ENCODE measurements at places on chromosomes 3 and 15.

GRCh38 chr3:2653706-2654105, 456.5 kb downstream of the IL5RA start:
- no peak for DNase-seq

- DNase-seq: no peak
These were observed 45.3 kb upstream of the SEC22A start for GRCh38 chr3:123156276-123156995.

DNA sequence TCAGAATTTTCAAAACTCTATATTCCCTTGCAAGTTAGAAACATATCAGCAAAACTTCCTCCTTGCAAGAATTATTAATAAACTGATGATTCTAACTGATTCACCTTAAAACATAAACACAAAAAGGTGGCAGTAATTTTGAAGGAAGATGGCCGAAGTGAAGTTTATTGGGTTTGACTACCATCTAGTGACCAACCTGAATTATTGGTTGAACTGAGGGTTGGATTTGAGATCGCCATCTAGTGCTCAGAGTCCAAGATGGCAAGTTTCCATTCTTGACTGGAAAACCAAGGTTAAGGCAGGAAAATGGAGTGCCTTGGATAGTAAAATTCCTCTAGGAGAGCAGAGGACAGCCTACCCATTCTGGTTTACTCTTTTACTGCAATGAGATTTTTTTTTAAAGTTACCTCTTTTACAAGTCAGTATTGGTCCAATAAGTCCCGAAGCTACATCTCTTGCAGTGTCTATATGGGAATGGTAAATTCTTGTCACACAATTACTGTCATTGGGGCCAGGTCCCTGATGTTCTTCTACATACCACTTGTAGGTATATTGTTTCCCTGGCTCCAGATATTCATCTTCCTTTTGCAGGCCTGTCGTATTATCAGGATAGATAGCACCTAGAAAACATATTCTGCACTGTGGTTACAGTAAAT, 51.6 kb upstream of the CP start:
- no peak for DNase-seq

DNA sequence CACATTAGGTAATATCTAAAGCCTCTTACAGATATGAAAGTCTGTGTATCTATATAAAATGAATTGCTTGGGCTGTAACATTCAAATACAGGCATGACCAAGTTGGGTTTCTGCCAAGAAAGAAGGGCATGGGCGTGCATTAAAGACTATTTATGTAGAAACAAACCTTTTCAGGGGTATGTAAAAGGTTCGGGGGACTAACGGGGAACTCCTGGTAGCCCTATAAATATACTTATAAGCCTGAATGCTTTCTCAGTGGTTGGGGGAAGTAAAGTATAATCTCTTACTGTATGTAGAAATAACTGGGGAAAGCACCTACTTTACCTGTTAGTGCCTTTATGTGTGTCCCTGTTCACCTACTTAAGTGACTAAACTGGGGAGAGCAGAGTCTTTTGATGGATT, 154.5 kb upstream of the TBL1XR1 start:
- DNase-seq: no peak

DNA sequence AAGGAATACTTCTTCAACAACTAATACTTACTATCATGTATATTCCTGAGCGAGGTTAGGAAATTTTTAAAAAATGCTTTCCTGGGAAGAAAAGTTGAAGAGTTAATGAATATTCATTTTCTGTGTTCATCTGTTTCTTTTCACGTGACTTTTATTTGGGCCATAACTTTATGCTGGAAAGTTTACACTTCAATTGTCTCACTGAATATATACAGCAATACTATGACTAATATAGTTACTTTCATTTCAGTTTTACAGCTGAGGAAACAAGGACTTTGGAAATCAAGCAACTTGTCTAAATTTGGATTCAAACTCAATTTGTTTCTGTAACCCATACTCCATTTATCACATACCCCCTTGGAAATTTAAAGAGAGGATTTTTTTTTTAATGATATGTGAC, 894.2 kb downstream of the ROBO1 start:
- no peak for DNase-seq

- DNase-seq: no peak
These were observed 24.3 kb downstream of the CCR3 start for GRCh38 chr3:46266598-46266997.

- DNase-seq: no peak
These were observed 271.4 kb downstream of the THSD4 start for GRCh38 chr15:71386448-71387236.

DNA sequence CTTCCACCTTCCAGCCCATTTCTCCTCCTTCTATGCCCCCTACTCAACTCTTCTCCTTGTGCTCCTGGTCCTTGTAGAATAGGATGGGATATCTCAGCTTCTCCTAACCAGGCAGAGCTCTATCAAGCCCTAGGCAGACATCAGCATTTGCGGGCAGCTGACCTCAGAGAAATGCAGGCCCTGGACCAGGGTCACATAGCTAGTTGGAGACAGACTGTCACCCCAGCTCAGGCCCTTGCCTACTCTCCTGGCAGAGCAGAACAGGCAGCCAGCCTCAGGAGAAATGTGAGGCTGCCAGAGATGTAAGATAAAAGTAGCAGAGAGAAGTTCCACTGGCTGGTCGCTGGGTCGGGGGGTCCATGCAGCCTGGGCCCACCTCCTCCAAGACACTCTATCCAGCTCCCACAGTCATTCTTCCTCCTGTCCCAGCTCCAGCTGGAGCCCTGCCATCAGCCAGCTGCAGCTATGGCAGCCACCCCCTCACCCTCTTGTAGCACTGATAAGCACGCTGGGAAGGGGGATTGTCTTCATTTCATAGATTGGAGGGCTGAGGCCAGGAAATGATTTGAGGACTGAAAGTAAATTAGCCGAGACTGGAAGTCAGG, 4.0 kb downstream of the CYP8B1 start:
- no peak for DNase-seq

DNA sequence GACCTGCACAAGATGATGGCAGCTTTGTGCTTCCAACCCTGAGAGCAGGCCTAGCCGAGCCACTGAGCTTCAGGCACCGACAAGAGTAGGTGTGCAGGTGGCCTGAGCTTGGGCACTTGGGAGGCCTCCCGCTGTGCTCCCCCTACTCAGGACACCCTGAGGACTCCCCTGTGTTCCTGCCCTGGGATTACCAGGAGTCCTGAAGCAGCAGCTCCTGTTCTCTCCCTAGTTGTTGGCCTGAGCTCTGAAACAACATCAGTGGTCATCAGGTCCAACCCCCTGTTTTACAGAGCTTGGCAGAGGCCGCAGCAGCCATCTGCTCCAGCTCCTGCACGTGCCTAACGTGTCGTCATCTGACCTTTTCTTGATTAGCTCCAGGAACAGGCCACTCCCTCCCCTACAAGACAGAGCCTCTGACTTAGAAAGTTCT, 8.0 kb upstream of the MESP2 start:
- no peak for DNase-seq

DNA sequence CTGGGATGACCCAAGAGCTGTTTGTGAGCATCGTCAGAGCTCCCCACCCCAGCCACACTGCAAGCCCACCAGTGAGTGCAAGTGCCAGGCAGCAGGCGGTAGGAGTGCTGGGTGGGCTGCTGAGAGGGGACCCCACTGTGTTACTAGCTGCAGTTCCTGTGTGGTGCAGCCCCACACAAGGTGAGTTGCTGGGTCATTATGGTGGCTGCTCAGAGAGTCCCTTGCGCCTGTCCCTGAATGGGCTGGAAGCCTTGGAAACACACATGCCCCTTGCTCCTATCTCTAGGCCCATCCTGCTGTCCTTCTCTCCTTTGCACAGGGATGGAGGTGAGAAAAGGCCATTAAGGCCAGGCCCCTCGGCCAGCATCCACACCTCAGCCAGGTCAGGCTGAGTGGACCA, 83.7 kb downstream of the SEC22A start:
- DNase-seq: no peak

- DNase-seq: no peak
These were observed 3.6 kb downstream of the LRRC57 start for GRCh38 chr15:42544853-42545629.

- no peak for DNase-seq
These were observed 15.7 kb downstream of the STARD5 start for GRCh38 chr15:81308260-81308659.

GRCh38 chr3:194206320-194206719, 70.4 kb downstream of the HES1 start:
- no peak for DNase-seq

- DNase-seq: no peak
These were observed 68.4 kb upstream of the GALNT15 start for GRCh38 chr3:16106050-16106449.

DNA sequence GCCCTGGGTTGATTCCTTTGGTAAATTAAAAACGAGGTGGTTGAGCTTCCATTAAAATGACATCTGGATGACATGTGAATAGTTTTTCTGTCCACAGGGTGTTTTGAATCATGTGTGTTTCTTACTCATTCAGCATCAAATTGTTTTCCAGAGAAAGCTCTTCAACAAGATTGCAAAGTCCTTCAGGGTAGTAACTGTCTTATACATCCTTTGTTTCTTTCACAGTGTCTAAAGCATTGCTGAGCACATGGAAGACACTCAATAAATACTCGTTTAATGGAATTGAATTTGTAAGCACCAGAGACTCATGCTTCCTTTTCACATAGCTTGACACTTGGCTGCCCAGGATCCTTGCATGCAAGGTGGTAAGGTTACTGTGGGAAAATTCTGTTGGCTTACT, 223.1 kb upstream of the CNTN6 start:
- no peak for DNase-seq

GRCh38 chr3:177330779-177331178, 133.5 kb upstream of the TBL1XR1 start:
- DNase-seq: no peak

DNA sequence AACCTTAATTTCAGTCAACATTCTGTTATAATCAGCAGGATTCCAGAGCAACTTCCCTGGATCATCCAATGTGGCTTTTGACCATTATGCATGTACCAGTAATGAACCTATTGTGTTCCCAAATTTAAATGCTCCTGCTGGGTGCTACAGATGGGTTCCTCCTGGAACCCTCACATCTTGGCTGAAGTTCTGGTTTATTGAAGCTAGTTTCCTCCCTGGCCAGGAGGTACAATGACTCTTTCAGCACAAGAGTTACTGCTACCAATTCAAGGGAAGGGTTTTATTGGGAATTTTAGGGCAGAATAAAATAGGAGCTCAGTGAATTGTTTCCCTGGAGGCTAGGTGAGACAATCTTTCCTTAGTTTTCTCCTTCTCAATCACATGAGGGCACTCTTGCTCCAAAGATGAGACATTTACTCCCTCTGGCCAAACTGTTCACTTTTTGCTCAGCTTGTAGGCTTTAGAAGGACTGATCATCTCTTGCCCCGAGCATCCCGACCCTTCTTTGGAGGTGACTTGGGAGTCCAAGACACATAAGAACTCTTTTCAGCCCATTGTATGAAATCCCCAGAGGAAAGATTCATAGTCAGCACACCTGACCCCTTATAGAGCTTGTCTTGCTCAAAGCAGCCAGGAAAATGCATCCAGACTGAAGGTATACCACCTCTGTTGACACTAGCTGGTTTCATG, 8.8 kb upstream of the NPHP3 start:
- DNase-seq: no peak

GRCh38 chr15:66647358-66647757, 54.7 kb upstream of the SMAD6 start:
- DNase-seq: no peak

GRCh38 chr3:131608741-131609140, 106.0 kb upstream of the MRPL3 start:
- no peak for DNase-seq

DNA sequence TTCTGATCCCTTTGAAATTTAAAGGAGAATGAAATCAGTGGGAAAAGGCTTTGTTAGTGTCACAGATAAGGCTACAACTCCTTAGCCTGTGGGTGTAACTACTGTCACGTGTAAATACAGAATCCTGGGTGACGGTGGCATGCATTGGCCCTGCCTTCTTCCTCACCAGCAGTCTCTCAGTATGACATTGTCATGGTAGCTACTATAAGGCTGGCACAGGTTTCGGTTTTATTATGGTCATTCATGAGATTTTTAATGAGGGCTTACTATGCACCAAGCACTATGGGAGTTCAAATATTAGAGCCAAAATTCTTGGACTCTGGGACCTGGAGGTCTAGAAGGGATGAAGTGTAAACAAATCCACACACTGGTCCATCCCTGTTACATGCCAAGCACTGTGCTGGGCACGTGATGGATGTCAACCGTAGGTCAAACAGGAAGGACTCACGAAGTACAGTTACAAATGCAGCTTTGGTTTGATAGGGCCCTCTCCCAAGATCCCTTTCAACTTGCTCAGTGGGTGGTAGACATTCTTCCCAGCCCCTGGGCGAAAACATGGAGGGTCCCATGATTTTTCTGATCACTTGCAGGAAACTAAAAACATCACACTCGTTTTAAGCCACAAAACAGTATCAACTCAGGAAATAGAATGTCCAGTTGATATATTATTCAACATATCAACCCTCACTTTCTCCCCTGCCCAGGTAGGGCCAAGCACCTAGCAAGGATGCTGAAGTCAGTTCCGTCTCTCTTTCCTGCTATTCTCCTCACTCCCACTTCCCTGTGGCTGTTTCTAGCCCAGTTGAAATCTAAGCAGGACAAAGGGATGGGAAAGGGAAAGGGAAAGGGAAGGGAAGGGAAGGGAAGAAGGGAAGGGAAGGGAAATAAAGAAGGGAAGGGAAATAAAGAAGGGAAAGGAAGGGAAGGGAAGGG, 25.3 kb downstream of the BFSP2 start:
- DNase-seq: no peak

GRCh38 chr3:190118438-190118837, 2.3 kb downstream of the P3H2 start:
- DNase-seq: no peak

GRCh38 chr3:67015702-67016484, 17.8 kb downstream of the KBTBD8 start:
- DNase-seq: no peak

DNA sequence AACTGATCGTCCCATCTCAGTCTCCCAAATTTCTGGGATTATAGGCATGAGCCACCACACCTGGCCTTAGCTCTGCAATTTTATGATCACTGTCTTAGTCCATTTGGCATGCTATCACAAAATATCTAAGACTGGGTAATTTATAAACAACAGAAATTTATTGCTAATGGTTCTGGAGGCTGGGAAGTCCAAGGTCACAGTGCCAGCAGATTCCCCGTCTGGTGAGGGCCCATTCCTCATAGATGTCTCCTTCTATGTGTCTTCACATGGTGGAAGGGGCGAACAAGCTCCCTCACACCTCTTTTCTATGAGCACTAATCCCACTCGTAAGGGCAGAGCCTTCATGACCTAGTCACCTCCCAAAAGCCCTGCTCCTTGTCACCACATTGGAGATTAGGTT, 55.3 kb upstream of the KIF23 start:
- DNase-seq: no peak

DNA sequence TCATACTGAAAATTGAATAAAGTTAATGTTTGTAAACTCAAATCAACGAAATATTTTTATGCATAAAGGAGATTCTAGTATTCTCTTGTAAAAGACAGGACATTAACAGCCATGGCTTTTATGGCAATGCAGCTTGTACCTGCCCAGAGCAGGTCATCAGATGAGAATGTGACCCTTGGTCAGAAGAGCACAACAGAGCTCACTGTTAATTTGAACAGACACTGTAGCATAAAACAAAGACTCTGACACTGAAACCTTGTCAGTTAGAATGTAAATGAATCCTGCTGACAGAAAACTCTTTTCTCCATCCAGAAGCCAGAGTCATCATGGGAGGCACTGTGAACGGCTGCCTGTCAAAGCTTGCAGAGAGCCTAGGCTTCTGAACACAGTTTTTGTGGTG, 410.6 kb downstream of the RAP2B start:
- no peak for DNase-seq

Measured in stimulated activated CD8-positive, alpha-beta memory T cell treated with anti-CD3 and anti-CD28 coated beads, Interleukin-4, amount 100 ng/mL, for 1 hour (primary cell).